ENCODE measurements at places on chromosomes 3 and 15.

DNA sequence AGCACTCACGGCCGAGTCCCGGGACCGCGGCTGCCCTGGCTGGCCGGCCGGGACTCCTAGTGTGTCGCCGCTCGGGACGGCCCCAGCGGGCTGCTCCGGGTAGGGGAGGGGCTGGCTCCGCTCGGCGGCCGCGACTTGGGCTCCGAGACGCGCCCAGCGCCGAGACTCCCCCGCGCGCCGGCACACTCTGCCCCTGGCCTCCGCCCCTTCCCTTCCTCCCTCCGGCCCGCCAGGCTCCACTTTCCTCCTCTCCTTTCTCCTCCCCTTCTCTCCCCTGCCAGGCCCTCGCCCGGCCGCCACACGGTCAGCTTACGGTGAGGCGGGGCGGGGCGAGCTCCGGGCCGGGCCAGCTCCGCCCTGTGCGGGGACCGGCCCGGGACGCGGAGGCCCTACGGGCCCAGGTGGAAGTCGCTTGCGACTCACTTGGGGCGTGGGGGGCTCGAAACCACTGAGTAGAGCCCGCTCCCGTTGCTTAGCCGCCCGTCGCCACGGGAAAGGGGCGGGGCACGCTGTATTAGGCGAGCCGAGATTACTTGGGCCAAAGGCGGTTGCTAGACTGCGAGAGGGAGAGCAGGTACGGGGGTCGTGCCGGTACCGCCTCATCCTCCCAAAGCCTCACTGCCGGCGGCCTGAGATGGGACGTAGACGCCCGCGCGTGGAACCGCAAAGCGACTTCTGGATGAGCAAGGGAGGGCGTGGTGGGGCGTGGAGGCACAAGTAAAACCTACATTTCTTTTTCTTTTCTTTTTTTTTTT lies at the start of gene ITGB5:
Gene ITGB5 (minus strand): TSS at position 189 of the 755 bp plus-strand sequence. CDS start 365 bp downstream, outside the sequence.
- peak; percentile 35 for DNase-seq

GRCh38 chr15:79168922-79169456 lies 78.4 kb upstream of the RASGRF1 start:
- DNase-seq, result no peak

- DNase-seq, result no peak
These were observed 15.7 kb downstream of the GAP43 start for GRCh38 chr3:115638991-115639390.

DNA sequence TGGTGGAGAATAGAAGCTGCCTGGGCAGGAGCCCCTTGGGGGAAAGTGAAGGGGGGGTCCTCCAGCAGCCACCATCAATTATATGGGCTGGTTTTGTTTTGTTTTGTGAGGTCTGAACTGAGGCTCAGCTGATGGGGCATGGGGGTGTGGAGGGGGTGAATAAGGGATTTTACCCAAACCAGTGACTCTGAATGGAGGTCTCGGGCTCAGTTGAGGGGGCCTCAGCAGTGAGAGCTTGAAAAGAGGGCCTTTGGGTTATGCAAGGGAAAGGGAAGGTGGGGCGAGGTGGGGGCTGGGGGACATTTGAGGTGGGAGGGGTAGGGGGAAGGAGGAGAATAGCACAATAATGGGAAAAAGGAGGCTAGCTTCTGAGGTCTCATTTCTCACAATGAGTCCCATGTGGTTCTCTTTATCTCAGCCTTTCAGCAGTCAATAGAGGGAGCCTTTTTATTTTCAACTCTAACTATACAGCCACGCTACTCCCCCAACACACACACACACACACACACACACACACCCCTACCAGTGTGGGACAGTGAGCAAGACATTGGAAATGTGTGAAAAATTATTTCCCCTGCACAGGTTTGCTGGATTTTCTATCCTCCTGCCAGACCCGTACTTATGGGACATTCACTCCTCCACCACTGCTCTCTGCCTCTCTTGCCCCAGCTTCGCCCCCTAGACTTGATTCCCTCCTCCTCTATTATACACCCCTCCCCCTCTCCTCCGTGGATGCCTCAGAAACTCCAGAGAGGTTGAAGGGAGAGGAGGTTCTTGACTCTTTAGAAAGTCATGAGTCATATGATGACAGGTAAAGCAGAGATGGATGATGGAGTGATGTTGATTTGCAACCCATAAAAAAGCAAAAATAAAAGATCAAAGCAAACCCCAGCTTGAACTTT lies 96.0 kb downstream of the GTPBP8 start:
- no peak for DNase-seq

GRCh38 chr15:50857763-50858162 lies 50.7 kb upstream of the AP4E1 start:
- DNase-seq, result no peak

DNA sequence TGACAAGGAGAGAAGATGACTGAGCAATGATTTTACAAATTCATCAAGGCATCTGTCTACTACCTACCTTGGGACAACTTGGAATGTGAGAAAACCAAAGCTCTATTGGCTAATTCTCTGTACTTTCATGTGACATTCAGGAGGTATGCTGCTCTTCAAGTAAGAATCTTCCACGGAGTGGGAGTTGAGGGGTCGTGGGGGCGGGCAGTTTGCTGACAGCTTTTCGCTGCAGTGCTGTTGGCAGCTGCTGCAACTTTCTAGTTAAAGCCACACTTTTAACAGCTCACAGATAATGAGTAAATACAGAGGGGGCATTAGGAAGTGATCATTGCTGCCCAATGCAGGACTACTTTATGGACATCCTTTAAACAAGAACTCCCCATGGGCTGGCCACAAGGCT lies 22.3 kb downstream of the CLDN1 start:
- DNase-seq, result no peak

DNA sequence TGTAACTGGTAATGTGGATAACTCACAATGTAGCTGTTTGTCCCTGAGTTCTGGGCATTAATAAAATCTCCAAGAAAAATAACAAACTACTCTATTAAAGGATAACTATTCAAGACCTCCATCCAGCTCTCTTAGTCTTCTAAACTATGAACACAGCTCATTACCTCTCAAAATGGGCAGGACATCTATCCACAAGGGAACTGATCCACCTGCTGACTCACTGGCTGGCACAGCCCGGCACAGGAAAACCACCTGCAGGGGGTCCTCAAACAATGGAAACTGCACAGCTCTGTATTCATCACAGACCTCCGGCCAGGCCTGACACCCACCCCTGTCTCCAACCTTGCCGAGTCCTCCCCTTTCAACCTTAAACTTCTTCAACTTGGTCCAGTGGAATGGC lies 255.4 kb downstream of the TJP1 start:
- no peak for DNase-seq

DNA sequence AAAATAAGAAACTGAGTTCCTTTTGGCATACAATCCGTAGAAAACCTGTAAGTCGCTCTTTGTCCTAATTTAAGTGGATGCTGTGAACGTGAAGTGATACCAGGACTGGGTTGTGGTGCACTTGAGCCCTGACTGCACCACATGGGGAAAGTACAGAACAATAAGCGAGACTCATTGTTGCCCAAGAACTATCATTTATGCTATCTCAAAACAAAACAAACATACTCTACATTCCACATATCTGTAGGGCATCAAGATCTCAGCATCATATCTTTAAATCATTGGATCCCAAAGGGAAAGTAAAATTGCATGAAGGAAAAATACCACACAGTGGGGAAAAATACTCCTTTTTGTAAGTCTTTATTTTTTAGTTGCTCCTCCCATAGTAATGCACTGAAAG lies 580.3 kb downstream of the MECOM start:
- no peak for DNase-seq

DNA sequence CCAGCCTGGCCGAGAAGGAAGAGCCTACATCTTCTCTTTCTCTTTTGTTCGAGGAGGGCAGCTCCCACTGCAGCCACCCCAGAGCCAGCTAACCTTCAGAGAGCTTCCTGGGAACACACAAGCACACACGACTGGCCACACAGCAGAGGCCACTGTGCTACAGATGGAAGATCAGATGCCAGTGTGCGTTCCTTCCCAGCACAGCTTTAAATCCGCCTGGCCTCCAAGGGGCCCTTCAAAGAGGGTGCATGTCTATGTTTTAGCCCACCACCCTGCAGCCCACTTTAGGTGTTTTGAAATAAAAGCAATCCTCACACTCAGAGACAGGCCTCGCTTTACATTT lies 12.4 kb downstream of the ALDH1A3 start:
- DNase-seq, result no peak

DNA sequence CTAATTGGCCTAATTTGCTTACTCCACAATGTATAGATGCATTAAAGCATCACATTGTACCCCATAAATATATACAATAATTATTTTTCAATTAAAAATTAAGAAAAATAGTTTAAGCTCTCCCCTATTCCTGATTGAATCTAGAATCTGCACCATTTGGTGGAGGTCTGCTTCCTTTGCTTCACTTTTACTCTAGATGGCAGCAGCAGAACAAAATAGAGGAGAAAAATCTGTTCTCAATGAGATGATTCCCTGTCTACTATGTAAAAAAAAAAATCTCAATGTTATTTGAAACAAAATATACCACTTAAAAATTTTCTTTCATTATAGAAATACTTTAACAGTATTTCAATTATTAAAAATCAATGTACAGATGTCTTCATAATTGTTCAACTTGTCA lies 109.6 kb upstream of the FXR1 start:
- DNase-seq, result no peak

- DNase-seq, result no peak
These were observed 337.6 kb downstream of the EFHB start for GRCh38 chr3:19596408-19596807.

GRCh38 chr3:163779396-163780344 lies 1298.6 kb downstream of the SI start:
- no peak for DNase-seq

- no peak for DNase-seq
These were observed 387.0 kb upstream of the PROK2 start for GRCh38 chr3:72171946-72172345.

DNA sequence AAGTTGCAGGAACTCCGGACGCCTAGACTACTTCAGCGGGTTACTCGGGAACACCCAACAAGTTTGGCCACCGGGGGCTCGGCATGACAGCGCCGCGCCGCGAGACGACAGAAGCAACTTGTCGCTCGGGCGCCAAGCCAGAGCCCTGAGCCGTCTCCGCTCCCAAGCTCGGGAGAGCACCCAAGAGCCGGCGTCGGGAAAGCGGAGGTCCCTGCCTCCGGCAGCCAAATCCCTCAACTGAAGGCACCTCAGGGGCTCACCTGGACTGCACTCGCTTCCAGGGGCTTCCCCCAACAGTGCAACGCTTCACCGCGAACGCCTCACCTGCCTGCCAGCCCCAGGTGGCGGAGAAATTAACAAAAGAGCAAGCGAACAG lies 640 bp downstream of the MB21D2 start:
- no peak for DNase-seq

DNA sequence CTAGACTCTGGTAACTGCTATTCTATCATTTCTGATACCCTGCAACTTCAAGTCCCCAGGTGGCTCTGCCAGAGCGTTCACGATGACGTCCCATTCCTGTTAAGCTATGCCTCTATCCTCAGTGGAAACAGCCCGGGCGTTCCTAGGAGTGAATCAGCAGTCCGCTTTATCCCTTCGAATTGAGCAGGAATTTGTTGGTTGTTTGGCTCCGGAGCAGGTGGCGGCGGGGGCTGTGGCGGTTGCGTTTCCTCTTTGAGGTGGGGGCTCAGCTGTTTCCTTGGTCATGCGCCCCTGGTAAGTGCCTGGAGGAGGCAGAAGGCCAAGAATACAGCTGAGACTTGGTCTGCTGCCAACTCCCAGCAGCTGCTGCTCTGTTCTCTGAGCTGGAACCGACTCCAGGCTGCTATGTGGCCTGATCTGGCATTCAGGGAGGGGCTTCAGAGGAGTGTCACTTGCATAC lies 25.2 kb downstream of the ARPP21 start:
- DNase-seq, result no peak

DNA sequence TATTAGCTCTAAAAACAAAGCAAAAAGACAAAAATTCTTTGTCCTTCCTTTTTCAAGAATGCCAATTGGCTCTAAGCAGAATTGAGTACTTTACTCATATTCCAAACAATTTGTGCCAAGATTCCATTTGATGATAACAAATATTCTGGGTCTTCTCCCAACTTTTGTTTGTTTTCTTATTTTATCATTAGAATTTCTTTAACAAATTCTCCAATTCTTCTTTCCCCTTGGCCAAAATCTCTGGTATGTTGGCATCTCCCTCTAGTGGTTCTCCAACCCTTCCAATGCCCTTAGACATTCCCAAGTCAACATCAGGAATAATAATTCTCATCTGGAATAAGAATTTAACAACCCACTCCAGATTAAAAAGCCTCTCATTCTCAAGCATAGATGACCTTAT lies 5.3 kb downstream of the CPOX start:
- no peak for DNase-seq

DNA sequence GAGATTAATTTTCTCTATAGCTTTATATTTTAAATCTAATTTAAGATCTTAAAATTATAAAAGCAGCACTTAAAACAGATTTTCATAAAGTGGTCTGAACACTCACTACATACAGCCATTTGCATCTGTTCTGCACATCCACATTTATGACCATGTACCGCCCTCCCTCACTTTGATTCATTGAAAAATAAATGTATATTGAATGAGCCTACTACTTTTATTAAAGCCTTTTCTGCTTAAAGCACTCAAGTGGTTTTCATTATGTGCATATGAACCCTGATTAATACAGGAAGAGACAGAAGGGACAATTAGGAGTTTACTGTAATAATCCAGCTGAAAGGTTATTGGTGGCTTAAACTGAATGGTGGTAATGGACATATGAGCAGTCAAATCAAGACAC lies 129.4 kb downstream of the DLG1 start:
- DNase-seq, result no peak

DNA sequence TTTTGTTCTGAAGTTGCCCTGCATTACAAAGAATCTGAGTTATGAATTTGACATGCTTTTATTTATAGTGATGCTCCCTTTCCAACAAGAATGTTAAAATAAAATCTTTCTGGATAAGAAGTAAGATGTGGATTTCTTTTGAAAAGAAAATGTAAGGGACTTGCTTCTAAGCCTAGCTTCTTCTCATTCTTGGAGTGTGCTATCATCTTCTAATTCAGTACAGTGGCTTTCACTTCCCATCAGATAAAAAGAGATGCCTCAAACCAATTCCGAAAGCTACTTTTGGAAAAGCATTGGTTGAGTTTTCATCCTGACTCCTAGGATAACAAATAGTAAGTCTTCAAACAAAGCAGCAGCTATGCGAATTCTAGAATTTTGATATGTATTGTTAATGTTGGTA lies 197.0 kb upstream of the ZPLD1 start:
- DNase-seq, result no peak

- no peak for DNase-seq
These were observed 47.2 kb downstream of the CCDC12 start for GRCh38 chr3:46929324-46929723.

DNA sequence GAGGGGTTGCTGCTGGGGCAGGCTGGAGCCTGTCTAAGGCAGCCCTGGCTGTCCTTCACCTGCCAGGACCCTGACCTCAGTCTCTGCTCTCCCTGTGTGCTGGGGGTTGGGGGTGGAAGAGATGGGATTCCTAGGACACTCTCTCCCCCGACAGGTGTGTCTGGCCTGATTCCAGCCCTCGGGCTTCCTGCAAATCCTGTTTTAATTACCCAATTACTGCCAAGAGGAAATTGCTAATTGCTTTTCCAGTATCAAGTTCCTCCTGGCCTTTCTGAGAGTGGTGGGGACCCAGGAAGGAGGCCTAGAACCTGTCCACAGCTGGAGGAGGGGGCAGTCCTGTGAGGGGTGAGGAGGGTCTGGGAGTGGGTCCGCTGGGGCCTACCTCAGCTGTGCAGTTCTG lies 15.8 kb downstream of the PLXNA1 start:
- DNase-seq, result no peak

- no peak for DNase-seq
These were observed 82.6 kb downstream of the NR1I2 start for GRCh38 chr3:119864476-119864875.

Measured in GM18507 (cell line).